Metanephros (tissue), 2 donors: ENCODE measurements at places on chromosomes 16 and 17. TPM values are rescaled to one million over a fixed set of nuclear protein-coding genes. Genes with fewer than 3 reads are reported as not detected.

ENPP7 gene
- total RNA-seq, result 4.4 TPM

CCL11 gene
- 1.1 TPM for total RNA-seq

C16orf90 gene
- total RNA-seq, result not detected

DNAI2 gene
- total RNA-seq, result not detected

PLXDC1 gene
- 11.9 TPM for total RNA-seq

FAM83G gene
- 10.3 TPM for total RNA-seq
